Dorsolateral prefrontal cortex (tissue), 122 donors: ENCODE measurements at places on chromosomes 13 and 19. TPM values are rescaled to one million over a fixed set of nuclear protein-coding genes. Genes with fewer than 3 reads are reported as not detected.

GRCh38 chr13:89401264-89401675 lies 1730.1 kb downstream of the SLITRK5 start:
- no peak for DNase-seq

- DNase-seq, result no peak
Observed at GRCh38 chr13:44678197-44678596, 102.1 kb upstream of the TSC22D1 start.

DNA sequence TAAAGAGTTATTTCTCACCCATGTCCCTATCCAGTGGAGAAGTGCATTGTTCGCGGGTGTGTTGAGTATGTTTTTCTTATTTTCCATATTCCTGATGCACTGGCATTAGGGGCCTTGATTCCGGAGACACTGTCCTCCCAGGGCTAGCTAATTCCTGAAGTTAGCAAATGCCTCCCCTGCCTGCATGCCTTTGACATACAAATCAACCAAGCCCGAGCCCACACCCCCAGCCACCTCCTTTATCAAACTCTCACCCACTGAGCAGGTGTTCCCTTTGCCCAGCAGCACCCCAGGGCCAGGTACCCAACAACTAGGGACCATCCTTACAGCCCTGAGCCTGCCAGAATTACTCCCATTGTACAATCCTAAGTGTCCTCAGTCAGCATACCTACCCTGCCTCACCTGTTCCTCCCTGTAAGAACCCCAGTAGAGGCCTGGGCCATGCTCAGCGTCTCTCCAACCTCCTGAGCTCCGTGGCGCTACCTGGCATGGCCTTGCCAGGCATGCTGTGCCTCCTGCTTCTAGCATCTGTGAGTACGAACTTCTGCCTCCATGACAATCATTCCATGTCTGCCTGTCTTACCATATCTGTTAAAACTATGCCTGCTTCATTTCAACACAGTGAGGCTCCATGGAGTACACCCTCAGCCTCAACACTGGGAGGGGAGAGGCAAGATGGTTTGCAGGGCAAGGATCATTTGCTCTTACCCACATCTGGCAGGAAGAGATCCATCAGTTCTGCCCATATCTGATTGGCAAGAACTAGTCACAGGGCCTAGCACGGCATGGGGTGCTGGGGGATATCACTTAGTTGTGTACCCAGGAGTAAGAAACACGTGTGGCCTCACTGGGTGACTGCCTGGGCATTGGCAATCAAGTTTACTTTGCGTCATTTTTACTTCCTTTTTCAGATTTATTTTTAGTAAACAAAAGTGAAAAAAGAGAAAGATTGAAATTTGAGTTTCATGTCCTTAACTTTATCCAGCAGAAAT lies 203.9 kb downstream of the SHISA2 start:
- DNase-seq, result no peak

GRCh38 chr13:95713651-95714050 lies 36.7 kb downstream of the DNAJC3 start:
- no peak for DNase-seq

Gene C2CD4C
- total RNA-seq, result 14.7 TPM

Gene SKA3
- 2.3 TPM for total RNA-seq

Gene NLRP5
- not detected for total RNA-seq
